HFFc6 (cell line): ENCODE measurements at places on chromosomes 13 and 19. TPM values are rescaled to one million over a fixed set of nuclear protein-coding genes. Genes with fewer than 3 reads are reported as not detected.
A peak's percentile ranks its signal among the peaks of the same experiment; 100 is the strongest.

DNA sequence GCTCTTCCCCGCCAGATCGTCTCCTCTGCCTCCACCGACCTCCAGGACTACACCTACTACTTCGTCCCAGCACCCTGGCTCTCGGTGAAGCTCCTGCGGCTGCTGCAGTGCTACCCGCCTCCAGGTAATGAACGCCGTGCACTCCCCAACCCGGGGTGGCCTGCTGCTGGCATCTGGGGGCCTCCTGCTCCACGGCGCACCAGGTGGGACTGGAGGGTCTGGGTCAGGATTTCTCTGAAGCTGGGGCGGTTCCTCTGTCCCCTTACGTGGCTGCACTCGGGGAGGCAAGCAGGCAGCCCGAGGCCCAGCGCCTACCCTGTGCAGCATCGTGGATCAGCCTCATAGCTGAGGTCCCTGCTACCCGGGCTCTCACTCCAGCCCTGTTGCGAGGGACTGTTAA, 17.5 kb downstream of the FUZ start:
- DNase-seq, result no peak

TMEM190 gene
- total RNA-seq, result 0.57 to 1.1 TPM (median 1.1 TPM) in 3 replicates

- peak; percentile 5 for DNase-seq
These were observed 18.6 kb upstream of the LMTK3 start for GRCh38 chr19:48530066-48530720.

GRCh38 chr13:50644081-50644871, 199.2 kb downstream of the DLEU7 start:
- DNase-seq, result no peak

GRCh38 chr13:28559636-28560259, 64.8 kb upstream of the FLT1 start:
- DNase-seq, result no peak

DNA sequence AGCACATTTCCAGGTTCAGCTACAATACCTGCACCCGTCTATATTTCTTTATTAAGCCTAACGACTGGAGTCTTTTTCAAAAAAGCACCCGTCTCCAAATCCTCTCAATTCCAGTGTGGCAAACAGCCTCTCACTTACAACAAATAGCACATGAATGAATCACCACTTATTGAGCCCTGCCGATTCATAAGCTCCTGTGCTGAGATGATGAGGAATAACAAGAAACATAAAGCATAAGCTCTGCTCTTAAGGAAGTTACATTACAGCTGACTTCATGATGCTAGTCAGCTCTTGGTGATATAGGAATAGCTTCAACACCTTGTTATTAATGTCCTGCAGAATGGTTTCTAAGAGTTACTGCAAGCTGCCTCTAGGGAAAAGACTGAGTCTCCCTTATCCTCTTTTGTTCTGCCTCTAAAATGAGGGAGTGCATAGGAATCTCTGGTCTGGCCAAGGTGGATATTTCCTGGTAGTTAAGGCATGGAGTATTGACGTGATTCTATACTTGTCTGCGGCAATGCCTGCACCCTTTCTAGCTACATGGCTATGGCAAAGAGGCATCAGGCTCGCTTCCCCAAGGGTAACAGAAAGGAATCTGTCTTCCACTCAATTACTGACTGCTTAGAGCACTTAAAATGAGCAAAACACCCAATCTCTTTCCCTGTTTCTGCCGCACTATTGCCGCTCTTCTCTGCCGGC, 195.7 kb downstream of the KLF12 start:
- peak; percentile 80 for DNase-seq

DNA sequence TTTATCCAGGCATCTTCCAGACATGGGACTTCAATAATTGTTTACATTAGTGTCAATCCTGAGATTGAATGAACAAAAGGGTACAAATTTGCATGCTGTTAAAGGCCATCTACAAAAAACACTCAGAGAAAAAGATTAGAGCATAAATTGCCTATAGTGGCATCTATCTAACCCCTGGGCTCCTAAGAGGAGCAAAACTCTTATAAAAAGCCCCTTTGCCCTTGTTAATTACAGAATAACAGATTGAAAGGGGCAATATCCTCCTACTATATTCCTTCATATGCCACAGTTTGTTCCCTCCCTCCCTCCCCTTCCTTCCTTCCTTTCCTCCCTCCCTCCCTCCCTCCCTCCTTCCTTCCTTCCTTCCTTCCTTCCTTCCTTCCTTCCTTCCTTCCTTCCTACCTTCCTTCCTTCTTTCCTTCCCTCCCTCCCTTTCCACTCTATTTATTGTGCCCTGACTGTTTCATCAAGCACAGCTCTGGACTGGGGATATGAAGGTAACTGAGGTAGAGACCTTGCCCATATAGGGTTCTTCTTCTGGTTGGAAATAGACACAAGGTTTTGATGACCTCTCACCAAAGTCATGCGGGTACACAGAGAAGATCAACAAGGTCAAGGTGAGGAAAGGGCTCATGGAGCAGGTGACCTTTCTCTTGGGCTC, 49.5 kb downstream of the PCDH8 start:
- no peak for DNase-seq

DNA sequence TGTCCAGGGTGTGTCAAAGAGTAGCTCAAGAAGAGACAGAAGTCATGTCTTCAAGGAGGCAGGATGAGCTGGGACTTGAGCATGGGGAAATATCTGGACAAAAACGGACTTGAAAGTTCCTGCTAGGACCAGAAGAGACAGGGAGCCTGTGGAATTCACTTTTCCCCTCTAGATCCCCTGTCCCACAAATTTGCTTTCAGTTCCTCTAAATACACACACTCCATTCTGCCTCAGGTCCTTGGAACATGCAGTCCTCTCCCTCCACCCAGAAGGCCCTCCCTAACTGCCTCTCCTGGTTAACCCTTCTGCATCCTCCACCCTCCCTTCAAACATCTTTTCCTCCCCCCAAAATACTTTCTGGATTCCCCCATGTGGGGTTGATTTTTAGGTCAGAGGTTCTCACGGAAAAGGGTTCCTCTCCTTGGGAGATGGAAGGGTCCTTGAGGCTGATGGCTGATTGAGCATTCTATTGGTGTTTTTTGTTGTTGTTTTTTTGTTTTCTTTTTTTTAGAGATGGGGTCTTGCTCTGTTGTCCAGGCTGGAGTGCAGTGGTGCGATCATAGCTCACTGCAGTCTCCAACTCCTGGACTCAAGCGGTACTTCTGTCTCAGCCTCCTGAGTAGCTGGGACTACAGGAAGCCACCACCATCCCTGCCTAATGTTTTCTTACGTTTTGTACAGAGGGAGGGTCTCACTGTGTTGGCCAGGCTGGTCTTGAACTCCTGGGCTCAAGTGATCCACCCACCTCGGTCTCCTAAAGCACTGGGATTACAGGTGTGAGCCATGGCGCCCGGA, 6.9 kb upstream of the RETN start:
- DNase-seq, result no peak

PSG6 gene
- 0.31 and 0.99 TPM in 2 replicates for total RNA-seq

DNA sequence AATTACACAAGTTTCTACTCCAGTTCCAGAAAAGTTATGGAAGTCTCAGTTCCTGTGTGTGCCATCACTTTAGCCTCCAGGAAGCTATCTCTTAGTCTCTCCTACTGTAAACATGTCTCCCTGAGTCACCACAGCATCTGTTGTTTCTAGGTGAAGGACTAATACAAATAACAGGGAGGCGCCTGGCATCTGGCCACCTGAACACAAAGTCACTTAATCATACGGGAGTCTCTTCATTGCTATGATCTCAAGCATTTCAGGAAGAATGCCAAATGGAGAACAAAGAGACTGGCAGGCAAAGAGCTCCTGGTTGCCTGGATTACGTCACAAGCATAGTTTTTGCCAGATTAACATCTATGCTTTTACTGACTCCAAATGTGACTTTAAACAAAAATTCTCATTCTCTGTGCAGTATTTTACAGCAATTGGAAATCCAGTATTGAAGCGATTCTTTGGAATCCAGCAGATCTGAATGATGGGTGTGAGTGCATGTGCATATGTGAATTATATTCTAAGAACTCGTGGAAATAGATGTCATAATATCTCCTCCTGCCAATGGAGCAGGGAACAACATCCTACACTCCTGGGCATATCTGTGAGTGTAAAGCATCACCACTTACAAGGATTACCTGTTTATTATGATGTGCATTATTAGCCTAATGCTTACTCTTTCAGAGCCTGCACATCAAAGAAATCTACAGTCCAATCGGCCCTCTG, 572.8 kb downstream of the PCDH9 start:
- peak; percentile 100 for DNase-seq

ZNF761 gene
- total RNA-seq, result 9.5 and 9.9 TPM in 2 replicates

ZNF30 gene
- total RNA-seq, result 2.1 to 3.3 TPM (median 2.9 TPM) in 3 replicates
